T-helper 9 cell (primary cell): ENCODE measurements at places on chromosomes 1 and 21.

DNA sequence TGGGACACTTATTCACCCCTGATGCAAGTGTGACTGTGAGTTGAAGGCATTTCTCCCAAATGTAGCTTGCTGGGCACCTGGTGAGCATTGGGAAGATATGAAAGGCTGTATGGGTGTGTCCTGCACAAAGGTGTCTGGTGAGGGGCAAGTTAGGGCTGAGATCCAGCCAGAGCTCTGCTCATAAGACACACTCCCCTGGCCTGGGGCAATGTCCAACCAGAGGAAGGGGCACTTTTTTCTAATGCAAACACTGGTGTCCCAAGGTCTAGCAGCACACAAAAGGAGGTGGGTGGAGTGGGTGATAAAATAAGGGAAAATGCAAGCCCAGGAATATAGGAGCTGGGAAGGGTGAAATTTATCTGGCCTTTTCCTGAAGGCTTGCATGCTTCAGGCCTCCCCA lies 57.0 kb upstream of the TRABD2B start:
- DNase-seq: no peak

- DNase-seq: peak; percentile 4
Observed at GRCh38 chr1:116909512-116910378, at the start of gene PTGFRN. PTGFRN (plus strand) TSS chr1:116909916; CDS start chr1:116910204, 288 bp downstream.

GRCh38 chr1:89865498-89866382 lies 44.9 kb downstream of the LRRC8D start:
- no peak for DNase-seq

DNA sequence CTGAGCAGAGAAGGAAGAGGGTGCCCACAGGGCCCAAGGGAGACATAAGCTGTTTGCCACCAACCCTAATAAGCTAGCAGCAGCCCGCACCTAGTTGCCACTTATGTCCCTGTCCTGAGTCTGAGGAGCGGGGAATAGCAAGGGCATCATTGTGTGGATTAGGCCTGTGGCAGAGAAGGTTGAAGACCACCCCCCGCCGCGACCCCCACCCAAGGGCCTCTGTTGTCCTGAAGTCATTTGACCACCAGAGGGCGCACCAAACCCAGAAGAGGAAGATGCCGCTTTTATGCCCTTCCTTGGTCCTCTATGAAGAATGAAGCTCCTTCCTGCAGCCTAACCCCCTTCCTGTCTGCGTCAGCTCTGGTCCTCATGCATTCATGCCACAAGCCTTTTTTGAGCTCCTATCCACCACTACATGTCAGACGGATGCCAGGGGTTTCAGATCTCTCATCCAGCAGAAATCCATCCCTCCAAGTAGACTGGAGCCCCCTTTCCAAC lies 16.6 kb downstream of the RHBG start:
- peak; percentile 79 for DNase-seq
